Activated CD8-positive, alpha-beta memory T cell treated with anti-CD3 and anti-CD28 coated beads for 1 hour (primary cell): ENCODE measurements at places on chromosomes 13 and 19.

DNA sequence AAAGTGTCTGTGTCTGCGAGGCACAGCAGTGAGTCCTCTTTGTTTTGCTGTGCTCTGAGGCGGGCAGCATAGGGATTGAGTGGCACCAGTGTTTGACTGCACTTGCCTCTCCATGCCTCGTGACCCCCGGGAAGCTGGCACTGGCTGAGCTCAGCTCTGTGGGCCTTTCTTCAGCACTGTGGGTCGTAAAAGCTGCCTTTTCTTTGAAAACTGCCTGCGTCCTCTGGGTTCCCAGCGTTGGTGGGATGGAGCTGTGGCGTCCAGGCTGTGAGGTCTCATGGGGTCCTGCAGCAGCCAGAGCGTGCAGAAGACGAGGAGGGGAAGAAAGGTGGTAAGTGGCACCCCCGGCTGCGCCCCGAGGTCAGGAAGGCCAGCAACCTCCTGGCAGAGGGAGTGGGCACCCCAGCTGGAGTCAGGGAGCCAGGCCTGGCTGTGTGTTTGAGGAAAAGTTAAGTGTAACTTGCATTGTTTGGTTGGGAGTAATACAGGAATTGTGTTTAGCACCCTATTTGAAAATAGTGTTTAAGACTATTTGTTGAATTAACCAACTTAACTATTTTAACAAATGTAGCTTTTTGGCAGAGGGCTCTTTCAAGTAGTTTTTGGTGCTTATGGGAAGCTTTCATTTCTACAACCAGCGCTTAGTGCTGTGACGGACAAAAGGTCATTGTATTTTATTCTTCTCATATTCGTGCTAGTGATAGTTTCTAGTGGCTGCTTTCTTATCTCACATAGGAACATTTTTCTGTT, 79.3 kb upstream of the TEX29 start:
- no peak for DNase-seq

GRCh38 chr13:62932256-62932883, 1516.7 kb upstream of the PCDH20 start:
- DNase-seq: no peak

GRCh38 chr19:48480558-48481500, 11.7 kb downstream of the CYTH2 start:
- DNase-seq: peak; percentile 41

GRCh38 chr19:9818175-9818733, 625 bp downstream of the FBXL12 start:
- DNase-seq: no peak

GRCh38 chr13:53382008-53382407, 353.4 kb downstream of the OLFM4 start:
- DNase-seq: no peak

DNA sequence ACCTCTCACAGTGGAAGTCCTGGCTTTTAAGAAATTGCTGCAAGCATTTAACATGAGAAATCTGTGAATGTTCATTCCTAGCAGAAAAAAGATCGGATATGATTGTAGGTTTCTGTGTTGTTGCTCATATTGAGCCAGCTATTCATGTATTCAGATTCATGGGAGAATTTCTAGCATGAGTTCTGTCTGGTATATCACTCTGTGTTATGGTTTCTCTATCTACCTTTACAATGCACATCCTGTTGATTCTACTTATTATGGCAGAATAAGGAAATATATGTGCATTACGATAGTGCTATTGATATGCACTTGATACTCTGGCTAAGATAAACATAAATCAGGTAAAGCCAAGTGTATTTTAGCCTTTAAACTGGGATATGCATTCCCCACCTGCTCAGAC, 138.2 kb downstream of the KCNRG start:
- no peak for DNase-seq

DNA sequence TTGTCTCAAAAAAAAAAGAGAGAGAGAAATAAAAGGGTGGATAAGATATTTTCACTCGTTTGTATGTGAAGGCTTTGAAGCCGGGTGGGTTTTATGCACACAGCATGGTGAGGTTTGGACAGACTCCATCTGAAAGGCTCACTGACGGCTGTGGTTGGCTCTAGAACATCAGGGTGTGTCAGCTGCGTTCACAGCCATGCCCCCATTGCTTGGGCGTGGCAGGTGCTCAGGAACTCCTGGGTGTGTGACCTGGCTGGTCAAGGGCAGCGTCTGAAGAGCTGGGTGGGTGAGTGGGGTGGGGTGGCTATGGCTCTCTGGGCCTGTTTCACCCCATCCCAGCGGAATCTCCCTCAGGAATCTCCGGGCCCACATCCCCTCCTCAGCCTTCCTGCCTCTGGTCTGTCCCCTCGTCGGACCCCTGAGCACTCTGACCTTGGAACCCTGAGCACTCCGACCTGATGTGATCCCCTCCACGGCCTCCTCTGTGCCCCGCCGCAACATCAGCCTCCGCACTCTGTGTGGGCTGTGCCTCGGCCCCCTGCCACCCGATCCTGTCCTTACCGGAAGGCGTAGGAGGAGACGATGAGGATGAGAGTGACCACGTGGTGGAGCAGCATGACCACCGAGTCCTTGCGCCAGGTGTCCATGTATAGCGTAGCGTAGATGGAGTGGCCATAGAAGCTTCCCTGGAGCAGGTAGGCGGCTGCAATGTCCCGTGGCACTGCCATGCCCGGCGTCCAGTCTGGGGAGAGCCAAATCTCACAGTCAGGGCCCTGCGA, 12.2 kb downstream of the CERS1 start:
- DNase-seq: no peak

DNA sequence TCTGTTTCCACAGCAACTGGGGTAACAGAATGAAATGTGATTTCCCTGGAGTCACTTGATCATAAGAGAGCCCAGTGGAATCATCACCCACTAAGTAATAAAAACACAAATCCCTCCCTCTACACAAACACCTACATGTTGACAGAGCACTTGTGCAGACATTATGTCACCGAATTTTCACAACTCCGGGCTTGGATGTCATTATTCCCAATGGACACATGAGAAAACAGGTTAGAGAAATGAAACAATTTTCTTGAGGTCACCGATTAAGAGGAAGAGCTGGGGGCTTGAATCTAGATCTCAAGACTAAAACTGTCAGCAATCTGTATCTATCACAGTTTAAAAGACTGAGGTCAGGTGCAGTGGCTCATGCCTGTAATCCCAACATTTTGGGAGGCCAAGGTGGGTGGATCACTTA, 3.1 kb downstream of the XRCC1 start:
- no peak for DNase-seq

DNA sequence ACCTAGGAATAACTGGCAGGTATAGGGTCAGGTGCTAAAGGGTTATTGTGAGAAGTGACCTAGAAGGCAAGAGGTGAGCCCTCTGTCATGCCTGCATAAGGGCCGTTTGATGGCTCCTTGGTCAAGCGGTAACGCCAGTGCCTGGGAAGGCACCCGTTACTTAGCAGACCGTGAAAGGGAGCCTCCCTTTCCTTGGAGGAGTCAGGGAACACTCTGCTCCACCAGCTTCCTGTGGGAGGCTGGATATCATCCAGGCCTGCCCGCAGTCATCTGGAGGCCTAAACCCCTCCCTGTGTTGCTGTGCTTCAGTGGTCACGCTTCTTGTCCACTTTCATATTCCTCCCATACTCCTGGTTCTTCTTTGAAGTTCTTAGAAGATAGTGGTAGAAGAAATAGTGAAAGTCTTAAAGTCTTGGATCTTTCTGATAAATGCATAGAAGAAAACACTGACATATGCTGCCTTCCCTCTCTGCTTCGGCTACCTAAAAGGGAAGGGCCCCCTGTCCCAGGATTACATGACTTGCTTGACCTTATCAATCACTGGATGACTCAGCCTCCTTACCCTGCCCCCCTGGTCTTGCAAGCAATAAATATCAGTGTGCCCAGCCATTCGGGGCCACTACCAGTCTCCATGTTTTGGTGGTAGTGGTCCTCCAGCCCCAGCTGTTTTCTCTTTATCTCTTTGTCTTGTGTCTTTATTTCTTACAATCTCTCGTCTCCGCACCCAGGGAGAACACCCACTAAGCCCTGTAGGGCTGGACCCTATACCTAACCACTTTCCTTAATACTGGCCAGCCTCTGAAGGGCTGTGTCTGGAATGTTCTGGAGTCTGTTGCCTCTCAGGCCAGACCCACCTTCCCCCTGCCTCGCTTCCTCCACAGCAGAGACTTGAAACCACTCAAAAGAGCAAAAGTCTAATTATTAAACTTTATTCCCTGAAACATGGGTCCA, 16.1 kb upstream of the ABCC4 start:
- no peak for DNase-seq

DNA sequence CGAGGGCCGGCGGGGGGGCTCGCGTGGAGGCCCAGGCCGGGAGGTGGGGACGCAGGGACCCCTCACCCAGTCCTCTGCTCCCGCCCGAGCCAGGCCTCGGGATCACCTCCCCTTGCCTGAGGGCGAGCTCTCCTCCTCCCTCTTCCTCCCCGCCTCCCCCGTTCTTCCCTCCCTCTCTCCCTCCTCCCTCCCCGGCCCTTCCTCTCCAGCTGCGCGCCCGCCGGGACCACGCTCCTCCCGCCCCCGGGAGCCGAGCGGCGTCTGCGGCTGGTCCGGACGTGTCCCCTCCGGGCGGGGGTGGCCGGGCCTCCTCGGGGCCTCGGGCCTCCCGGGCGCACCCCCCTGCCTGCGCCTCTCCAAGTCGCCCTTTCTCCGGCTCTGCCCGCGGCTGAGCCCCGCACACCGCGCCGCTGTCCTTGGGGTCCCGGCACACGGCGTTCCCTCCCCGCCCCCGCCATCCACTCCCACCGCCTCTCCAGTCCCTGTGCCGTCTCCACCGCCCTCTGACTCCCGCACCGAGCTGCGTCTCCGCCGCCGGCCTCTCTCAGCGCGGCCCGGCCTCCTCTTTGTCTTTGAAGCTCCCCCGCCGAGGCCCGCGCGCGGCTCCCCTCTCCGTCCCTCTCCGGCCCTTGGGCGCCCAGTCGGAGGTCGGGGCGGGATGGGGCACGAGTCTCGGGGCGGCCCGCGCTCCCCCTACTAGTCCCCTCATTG, 5.7 kb downstream of the SOX1 start:
- DNase-seq: no peak

GRCh38 chr13:110409581-110409992, 102.5 kb downstream of the COL4A2 start:
- no peak for DNase-seq

DNA sequence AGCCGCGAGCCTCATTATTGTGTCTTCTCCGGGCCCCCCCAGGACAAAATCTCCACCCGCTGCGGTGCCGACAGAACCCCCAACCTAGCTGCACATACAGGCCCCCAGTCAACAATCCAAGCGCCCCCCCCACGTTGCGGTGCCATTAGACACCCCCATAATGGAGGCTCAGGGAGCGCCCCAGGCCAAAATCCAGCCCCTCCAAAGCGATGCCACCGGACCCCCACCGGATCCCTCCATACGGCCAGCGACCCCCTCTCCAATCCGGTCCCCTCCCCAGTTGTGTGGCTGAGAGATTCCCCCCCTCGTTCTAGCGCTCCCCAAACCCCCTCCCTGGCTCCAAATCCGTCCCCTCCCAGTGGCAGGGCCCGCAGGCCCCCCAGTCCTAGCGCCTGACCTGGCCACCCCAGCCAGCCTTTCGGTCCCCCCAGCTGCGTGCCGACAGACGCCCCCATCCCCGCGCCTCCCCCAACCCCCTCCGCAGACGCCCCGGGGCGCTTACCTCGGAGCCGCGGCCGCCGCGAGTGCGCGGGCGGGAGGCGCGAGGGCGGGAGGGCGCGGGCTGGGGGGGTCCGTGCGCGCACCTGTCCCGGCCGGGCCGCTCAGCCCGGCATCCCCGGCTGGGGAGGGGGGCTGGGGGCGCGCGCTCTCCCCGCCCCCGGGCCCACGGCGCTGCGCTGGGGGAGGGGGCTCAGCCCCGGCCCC, 21.6 kb upstream of the SEMA6B start:
- DNase-seq: no peak

GRCh38 chr13:45016792-45017425, 27.6 kb downstream of the GPALPP1 start:
- DNase-seq: no peak

GRCh38 chr19:40057166-40057565, 1.1 kb upstream of the ZNF780B start:
- DNase-seq: no peak

DNA sequence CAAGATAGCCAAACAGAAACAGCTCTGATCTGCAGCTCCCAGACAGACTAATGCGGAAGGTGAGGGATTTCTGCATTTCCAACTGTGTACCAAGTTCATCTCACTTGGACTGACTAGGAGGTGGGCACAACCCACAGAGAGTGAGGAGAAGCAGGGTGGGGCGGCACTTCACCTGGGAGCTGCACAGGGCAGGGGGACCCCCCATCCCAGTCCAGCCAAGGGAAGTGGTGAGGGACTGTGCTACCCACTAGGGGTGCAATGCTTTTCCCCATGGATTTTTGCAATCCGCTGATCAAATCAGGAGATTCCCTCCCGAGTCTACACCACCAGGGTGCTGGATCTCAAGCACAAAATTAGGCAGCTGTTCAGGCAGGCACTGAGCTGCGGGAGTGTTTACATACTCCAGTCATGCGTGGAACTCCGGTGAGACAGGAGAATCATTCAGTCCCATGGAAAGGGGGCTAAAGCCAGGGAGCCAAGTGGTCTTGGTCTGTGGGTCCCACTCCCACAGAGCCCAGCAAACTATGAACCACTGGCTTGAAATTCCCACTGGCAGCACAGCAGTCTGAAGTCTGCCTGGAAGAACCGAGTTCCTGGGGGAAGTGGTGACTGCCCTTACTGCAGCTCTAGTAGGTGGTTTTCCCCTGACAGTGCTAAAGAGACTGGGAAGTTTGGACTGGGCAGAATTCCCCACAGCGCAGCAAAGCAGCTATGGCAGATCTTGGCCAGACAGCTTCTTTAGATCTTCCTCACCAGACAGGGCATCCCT, 85.1 kb upstream of the UFM1 start:
- no peak for DNase-seq

- DNase-seq: no peak
Measured at GRCh38 chr13:42331009-42331408, 59.1 kb downstream of the AKAP11 start.

DNA sequence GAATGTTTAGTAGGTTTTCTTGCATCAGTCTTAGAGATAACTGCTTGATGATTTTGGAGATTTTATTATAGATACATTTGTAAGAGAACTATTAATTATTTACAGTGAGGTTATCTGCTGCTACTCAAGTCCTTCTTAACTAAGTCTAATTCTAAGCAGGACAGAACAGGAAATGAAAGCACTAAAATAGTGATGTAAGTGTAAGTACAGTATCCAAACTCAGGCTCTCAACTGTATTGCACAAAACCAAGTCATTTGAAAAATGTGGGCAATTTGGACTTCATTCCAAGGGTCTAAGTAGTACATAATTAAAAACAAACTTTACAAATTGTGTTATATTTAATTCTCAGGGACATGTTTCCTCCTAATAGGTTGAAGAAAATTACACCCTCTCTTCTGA, 417.1 kb downstream of the ITGBL1 start:
- DNase-seq: no peak

GRCh38 chr13:75480671-75481175, 1.2 kb downstream of the TBC1D4 start:
- DNase-seq: no peak
